ENCODE measurements at places on chromosomes 5 and 9.

DNA sequence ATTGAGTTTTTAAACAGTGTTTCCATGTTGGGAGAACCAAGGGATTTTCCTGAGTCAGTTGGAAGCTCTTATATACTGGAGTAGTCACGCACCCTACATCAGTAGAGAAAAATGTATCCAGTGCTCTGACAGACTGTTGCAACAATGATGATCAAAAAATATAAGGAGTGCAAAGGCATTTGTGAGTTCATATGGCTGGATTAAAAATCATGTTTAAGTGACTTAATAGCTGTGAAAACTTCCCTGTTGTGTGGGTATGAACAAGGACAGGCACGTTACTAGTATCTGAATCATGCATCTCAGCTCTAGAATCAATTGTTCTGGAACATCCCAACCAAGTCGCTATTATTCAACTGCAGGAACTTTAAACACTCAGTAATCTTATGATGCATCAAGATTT, 229.7 kb downstream of the ROR2 start:
- DNase-seq, result no peak

- DNase-seq, result peak; percentile 28
Measured at GRCh38 chr5:140322751-140323731, 20.1 kb upstream of the PFDN1 start.

DNA sequence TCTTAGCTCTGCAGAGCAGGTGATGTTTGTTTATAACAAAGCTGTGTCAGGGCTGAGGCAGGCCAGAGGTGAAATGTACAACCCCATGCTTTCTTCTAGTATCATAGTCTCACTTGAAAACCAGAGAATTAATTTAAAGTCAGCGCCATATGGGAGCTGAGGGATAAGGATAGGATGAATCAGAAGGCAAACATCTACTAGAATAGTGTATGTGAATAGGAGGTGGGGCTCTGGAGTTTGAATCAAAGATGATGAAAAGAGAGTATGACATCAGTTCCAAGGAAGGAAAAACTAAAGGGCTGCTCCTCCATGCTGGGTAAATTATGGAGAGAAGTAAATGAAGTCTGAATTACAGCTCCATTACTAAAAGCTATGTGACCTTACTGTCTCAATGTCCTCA, 441.5 kb downstream of the RASEF start:
- DNase-seq, result no peak

DNA sequence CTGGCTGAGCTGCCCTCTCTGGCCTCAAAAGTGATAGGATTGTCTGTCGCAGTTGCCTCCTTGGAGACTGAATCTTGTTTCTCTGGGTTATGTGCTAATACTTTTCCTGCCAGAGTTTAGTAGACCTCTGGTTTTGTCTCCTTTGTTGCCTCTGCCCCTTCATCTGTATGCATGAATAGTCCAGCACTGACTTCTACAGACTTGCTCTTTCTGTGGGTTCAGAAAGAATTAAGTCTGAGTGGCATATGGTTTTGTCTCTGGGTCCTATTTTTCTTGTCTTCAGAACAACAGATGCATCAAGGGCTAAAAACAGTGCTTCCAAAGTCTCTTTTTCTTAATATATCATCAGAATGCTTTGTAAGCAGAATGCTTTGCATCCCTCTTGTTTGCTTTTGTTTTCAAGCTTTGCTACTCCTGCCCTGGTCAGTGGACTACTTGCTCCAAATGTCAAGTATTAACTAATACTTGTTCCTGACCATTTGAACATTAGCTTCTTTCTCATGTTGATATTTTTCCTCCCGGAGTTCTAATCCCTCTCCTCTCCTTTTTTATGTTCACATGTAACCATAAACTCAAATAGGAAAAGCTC, 131.7 kb downstream of the UNC13B start:
- DNase-seq, result no peak
